Kidney epithelial cell (primary cell): ENCODE measurements at places on chromosomes 16 and 17. TPM values are rescaled to one million over a fixed set of nuclear protein-coding genes. Genes with fewer than 3 reads are reported as not detected.

The CCL14 gene
- total RNA-seq: not detected in 2 replicates

The TMEM238L gene
- total RNA-seq: not detected in 2 replicates

The TNFRSF12A gene
- 572 and 754 TPM in 2 replicates for total RNA-seq

GRCh38 chr17:5446786-5447185, 7.8 kb upstream of the C1QBP start:
- DNase-seq: no peak

DNA sequence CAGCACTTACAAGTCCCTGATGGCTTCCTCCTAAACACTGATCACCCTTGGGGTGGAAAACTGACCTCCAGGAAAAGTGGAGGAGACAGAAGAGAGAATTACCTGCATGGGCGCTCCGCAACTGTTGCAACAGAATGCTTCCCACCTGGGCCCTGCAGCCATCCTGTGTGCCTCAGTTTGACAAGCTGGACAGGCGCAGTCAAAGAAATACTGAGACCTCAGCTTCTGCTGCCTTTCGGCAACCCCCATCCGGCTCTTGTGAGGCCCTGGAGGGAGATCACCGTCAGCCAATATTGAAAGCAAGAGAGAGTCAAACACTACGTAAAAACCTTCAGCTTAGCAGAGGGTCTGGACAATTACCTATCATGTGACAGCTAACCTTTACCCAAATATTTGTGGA, 24.8 kb downstream of the SERPINF1 start:
- DNase-seq: no peak

DNA sequence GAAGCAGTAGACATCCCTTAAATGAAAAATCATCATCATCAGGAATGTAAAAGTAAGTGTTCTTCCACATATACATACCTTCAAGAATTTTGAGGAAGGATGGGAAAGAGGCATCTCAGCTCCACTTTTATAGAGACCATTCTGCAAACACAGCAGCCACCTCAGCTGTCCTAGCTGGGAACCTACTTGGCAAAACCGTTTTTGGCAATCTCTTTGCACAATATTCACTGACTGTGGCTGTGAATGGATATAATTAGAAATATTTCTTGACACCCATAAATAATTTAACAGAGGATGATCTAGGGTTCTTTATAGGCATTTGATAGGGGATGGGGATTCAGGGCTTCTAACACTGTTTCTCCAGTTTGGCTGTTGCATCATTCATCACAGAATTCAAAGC, at the start of gene MYH4:
TSS of gene MYH4 (minus strand) at position 101 of the 400 bp plus-strand sequence. CDS start 2,814 bp downstream, outside the sequence.
- no peak for DNase-seq

DNA sequence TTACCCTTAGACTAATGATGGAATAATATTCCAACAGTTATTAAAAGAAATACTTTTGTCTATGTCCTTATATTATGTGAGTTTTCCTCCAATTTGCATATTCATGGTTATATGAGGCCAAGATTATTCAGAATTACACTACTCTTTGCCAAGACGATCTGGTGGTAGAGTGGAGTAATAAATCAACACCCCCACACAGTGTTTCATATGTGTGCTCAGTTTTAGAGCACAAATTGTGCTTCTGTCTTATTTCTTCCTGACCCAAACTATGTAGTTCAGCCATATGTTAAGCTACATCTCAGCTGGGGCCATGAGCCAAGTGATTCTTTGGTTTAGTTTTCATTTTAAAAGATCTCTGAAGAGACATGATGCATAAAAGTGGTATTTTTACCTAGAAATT, 26.9 kb upstream of the PPM1E start:
- DNase-seq: no peak

DNA sequence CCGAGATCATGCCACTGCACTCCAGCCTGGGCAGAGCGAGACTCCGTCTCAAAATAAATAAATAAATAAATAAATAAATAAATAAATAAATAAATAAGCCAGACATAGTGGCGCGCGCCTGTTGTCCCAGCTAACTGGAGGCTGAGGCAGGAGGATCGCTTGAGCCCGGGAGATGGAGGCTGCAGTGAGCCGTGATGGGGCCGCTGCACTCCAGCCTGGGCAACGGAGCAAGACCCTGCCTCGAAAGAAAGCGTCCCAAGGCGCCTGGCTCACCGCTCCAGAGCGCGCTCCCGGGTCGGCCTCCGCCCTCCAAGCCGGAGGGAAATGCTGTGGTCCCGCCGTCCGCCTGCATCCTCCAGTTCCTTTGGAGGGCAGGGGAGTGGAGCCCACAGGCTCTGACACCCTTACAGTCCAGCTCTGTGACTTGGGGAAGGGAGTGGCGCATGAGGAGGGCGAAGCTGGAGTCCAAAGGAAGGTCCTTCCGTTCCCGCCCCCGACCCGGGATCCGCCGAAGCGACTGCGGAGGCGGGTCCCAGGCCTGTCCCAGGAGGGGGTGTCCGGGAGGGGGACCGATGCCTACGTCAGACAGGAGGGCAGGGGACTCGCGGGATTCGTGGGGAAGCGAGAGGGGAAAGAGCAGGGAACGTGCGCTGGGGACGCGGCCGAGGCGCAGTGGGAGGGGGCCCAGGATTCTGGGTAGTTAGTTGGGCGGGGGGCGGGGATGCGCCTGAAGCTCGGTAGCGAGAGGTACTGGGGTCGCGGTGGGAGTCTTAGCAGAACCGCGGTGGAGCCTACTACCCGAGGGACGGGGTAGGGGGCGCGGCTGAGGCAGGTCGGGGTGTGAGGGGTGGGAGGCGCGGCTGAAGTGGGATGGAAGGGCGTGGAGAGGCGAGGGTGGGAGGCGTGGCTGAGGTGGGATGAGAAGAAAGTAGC, 8.4 kb upstream of the TRPV2 start:
- DNase-seq: no peak

- DNase-seq: no peak
Observed at GRCh38 chr17:17425591-17425990, 51.2 kb upstream of the MED9 start.

DNA sequence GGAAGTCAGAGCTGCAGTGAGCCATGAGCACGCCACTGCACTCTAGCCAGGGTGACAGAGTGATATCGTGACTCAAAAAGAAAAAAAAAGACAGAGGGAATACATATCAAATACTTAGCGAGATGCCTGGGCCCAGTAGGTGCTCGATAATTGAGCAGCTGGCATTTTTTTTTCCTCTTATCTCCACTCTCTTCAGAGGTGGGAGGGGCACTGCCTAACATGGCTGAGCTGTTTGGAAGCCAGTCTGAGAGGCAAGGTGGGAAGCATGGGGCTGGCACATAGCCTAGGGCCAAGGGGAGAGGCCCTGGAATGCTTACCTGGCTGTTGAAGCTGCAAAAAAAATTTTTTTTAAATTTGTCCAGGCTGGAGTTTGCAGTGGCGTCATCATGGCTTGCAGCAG, 38.4 kb downstream of the HIC1 start:
- DNase-seq: no peak
